NCI-H1092 treated with DMSO at 0.1 percent for 48 hours (cell line): ENCODE measurements at places on chromosomes 7 and 10.

- no peak for DNase-seq
Observed at GRCh38 chr7:79553811-79554555, 100.5 kb upstream of the MAGI2 start.

- no peak for DNase-seq
Observed at GRCh38 chr10:22341190-22341925, 3.9 kb upstream of the SPAG6 start.

DNA sequence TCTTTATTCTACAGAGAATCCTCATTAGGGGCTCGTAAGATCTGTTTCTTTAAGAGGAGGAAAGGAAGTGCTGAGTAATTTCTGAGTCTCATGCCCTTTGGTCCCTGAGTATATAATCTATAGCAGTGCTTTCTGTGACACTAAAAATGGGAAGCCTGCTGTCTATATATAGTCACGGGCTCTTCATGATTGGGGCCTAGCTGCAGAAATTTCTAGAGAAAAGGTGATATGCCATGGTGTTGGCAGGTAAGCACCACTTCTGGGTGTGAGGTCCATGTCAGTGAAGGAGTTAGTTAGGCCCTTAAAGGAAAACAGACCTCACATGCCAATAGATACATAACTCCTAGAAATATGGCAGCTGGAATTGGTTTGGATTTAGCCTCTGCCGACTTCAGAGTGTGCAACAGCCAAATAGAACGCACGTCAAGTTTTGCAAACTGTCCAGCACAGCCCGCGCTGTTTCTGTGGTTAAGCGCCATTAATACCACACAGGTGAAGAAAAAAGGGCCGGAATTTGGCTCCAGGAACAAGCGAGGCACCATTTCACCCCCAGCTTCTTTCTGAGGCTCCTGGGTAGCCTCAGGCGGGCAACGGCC lies 123.2 kb downstream of the TACC2 start:
- DNase-seq, result no peak

DNA sequence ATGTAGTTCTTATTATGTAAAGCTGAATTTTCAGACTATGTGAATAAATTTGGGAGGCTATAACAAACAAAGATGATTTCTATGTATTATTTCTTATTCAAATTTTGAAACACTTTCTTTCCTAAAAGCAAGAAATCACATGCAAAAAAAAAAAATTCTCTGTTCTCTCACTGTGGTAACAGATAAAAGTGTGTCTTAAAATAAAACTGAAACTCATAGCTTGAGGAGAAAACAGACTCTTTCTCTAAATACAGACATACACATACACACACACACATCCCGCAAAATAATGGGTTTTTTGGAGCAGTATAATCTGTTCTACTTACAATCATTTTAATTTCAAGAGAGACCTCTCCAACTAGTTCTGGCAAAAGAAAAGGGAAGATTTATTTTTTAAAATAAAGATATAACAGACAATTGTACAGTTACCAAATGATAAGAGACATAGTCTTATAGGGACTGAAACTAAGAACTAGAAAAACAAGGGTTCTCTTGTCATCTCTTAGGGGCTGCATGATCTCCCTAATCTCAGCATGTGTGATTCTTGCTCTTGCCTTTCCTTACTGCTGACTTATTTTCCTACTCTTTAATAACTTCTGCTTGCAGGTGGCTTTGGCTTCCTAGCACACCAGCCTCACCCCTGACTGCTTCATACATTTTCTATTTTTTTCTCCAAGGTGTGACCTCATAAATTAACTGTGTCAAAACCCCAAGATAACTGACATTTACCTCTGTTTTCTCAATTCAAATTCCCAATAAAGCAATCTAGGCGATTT lies 483.5 kb upstream of the POT1 start:
- DNase-seq, result no peak

GRCh38 chr7:10192074-10192473 lies 781.6 kb upstream of the PHF14 start:
- DNase-seq, result no peak

DNA sequence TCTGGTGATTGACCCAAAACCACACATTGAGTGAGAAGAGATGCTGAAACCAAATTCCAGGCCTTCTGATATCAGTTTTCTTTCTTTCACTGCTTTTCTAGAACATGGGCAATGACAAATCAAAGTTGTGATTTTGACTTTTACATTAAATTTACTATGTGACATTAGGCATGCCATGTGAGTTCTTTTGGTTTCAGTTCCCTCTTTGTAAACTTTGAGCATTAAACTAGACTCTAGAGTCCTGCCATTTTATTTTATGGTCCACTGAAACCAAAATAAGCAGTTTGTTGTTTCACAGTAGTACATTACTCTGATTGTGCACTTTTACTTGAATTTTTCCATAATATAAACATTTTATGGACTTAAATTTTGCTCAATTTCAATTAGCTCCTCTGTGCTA lies 381.1 kb upstream of the SEMA3D start:
- DNase-seq, result no peak

DNA sequence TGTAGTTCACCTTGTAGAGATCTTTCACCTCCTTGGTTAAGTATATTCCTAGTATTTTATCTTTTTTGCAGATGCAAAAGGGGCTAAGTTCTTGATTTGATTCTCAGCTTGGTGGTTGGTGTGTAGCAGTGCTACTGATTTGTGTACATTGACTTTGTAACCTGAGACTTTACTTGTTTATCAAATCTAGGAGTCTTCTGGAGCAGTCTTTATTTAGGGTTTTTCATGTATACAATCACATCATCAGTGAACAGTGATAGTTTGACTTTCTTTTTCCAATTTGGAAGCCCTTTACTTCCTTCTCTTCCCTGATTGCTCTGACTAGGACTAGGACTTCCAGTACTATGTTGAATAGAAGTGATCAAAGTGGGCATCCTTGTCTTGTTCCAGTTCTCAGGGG lies 33.8 kb downstream of the GPR22 start:
- DNase-seq, result no peak

DNA sequence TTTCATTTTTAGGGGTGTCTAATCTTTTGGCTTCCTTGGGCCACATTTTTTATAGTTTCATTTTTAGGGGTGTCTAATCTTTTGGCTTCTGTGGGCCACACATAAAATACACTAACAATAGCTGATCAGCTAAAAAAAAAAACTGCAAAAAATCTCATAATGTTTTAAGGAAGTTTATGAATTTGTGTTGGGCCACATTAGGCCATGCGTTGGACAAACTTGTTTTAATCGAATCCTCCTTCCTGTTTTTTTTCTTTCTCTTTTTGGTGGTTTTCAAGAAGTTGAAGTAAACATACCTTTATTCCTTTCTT lies 37.4 kb downstream of the ZNRF2 start:
- DNase-seq, result no peak

- no peak for DNase-seq
Observed at GRCh38 chr10:31116226-31116625, 84.6 kb upstream of the ZNF438 start.

GRCh38 chr7:36128448-36129047 lies 24.5 kb upstream of the EEPD1 start:
- DNase-seq, result peak; percentile 65

DNA sequence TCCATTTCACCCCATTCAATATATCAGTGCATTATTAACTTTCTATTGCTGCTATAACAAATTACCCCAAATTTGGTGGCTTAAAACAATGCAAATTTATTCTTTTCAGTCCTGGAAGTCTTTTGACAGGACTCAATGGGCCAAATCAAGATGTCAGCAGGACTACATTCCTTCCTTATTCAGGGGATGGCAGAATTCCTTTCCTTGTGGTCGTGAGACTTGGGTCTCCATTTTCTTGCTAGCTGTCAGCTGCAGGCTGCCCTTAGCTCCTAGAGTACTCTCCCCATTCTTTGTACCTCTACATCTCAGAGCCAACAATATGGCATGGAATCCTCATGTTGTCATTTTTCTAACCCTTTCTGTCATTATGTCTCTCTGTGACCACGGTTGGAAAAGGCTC lies 310.6 kb downstream of the HDAC9 start:
- no peak for DNase-seq

- no peak for DNase-seq
Observed at GRCh38 chr7:25656071-25656470, 427.8 kb upstream of the NPVF start.

GRCh38 chr10:114389426-114389825 lies 14.9 kb downstream of the AFAP1L2 start:
- no peak for DNase-seq

GRCh38 chr7:30430777-30431176 lies 47.8 kb downstream of the NOD1 start:
- no peak for DNase-seq

DNA sequence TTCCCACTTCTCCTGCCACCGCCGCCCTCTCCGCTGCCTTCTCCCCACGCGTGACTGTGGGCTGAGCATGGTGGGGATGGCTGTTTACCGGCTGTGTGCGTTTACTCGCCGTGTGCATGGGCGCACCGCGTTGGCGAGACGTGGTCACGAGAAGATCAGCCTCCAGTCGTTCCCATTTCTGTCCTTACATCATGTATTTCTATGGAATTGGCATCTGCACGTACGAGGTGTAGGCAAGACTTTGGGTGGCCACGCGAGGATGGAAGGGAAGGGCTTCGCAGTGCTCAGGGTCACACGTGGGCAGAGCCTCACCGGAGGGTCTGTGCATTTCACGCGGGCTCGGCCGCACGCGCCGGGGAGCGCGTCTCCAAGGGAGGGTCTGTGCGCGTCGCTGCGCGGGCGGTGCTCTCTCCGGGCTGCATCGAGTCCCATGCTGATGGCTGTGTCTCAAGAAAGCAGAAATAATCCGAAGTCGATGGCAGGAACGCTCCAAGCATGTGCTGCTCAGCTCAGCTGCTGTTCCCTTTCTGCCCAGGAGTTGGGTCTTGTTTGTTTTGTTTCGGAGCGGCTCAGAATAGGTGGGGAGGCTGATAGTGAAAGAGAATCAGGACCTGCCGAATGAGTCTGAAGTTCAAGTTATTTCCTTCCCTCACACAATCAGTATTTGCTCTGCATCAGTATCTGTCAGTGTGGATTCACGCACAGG lies 973 bp downstream of the CAMK1D start:
- DNase-seq, result no peak

DNA sequence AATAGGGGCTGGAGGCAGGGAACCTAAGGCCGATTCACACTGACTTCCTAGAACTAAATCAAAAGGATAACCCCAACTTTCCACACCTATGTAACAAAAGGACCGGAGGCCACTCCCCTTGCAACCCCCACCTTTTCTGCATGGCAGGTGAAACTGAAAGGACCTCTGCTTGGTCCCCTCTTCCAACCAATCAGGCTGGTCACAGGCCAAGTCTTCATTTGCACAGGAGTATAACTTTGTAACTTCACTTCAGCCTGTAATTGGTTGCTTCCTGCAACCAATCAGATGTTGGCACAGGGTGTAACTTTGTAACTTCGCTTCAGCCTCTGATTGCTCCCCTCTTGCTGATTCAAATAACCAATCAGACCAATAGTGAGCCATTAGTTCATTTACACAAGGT lies 190.0 kb downstream of the FAM107B start:
- no peak for DNase-seq

GRCh38 chr10:132580143-132580542 lies 42.6 kb downstream of the INPP5A start:
- no peak for DNase-seq

- DNase-seq, result peak; percentile 42
Observed at GRCh38 chr7:55425141-55425752, 60.1 kb downstream of the LANCL2 start.

- DNase-seq, result no peak
Observed at GRCh38 chr10:16822726-16823360, 5.6 kb upstream of the RSU1 start.

DNA sequence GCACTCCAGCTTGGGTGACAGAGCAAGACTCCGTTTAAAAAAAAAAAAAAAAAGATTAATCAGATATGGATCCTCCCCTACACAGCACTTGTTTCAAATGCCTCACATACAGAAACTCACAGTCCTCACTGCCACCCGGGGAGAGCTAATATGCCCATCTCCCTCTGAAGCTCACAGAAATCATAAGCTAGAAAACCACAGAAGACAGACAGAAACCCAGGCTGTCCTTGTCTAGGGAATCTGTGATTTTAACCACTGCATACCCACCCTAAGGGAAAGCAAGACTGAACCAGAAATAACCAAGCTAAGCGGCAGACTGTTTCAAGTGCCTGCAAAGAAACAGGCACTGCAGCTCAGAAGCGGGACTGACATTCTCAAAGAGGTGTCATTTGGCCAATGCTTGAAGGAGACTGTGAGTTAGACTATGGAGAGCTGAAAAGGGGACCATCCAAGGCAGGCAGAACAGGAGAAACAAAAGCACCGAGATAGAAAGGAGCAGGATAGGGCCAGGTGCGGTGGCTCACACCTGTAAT lies 37.6 kb downstream of the SLC37A3 start:
- no peak for DNase-seq

DNA sequence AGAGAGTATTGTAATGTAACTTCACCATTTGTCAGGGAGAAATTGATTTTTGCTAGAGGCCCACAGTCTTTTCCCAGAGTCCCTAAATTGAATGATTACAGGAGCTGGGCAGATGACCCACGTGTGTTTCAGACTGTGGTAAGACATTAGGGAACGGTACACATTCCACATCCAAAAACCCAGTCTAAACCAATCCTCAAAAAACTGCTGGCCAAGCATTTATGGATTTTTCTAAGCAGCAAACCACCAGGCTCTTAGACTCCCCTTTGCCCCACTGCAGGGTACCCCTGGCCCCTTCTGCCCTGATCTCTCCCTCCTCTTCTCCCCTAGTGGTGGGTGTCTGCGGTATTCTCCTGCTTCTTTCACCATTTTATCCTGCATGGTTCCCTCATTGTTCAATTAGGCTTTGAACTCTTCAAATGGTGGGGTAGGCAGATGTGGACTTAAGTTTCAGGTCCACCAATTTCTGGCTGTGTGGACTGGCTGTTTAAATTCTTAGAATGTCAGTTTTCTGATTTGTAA lies 135.5 kb upstream of the SORCS3 start:
- no peak for DNase-seq
